Mucosa of gallbladder (tissue), 1 donor: ENCODE measurements at places on chromosomes 7 and 10. TPM values are rescaled to one million over a fixed set of nuclear protein-coding genes. Genes with fewer than 3 reads are reported as not detected.

SFTPA1 gene
- 7.0 TPM for total RNA-seq

DNA sequence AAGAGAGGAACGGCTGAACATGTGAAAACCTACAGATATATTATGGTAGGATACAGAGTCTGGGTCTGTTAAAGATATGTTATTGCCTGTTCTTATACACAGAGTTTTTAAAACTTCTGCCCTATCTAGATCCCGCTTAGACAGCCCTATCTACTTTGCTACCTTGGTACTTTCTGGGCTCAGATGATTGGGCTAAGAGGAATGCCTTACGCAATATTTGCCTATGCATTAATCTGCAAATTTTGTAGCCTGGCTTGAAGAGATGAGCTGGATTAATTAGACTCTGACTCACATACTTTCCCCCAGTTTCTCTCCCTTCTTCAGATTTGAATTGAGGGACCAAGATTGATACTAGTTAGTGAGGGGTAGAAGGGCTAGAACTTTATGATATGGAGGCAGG lies 33.6 kb upstream of the A1CF start:
- no peak for DNase-seq

GPAM gene
- 19.6 TPM for total RNA-seq

- peak; percentile 86 for DNase-seq
Observed at GRCh38 chr7:81684514-81685269, 85.2 kb downstream of the HGF start.

GRCh38 chr7:22723181-22723601 lies 3.8 kb upstream of the IL6 start:
- peak; percentile 56 for DNase-seq

HABP2 gene
- 296 TPM for total RNA-seq

DNA sequence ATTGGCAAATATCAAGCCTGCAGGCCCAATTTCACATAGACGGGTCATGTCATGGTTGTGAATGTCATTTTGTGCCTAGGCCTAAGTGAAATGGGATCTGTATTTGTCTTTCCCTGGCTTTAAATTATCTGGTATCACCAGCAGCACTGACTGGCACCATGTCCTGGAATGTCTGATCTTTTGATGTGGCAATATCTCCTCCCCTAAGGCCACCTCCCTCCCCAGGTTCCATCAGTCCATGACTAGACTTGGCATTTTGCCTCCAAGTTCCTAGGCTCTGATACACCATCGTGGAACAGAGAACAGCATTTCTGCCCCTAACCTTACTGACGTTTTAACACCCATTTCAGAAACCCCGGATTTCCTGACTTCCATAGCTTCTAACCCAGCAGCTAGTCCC lies 513.9 kb downstream of the GALNT17 start:
- no peak for DNase-seq

DNA sequence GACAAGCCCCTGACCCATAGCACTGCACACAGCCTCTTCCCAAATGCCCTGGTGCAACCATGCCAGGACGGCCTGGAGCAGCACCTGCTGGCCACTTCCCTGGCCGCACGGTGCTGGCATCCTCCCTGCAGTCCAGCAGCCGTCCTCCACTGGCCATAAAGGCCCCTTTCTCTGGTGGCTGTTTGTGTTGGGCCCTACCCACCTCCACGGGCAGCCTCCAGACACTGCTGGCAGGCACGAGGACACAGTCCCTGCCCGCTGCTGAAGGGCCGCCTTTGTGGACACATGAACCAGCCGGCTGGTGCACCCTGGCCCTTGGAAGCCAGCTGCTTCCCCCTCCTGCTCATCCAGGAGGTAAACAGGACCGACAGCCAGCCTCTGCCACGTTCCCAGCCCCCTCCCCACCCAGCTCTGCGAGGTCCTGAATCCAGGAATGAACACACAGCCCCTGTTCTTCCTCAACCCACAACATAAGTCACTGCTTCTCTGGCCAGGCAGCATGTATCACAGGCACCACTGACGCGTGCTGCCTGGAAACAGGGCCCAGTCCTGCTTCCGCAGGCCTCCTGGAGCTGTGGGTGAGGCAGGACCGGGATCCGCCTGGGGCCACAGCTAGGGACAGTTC lies 43.8 kb downstream of the SPOCK2 start:
- no peak for DNase-seq

NODAL gene
- total RNA-seq = 0.12 TPM

DNA sequence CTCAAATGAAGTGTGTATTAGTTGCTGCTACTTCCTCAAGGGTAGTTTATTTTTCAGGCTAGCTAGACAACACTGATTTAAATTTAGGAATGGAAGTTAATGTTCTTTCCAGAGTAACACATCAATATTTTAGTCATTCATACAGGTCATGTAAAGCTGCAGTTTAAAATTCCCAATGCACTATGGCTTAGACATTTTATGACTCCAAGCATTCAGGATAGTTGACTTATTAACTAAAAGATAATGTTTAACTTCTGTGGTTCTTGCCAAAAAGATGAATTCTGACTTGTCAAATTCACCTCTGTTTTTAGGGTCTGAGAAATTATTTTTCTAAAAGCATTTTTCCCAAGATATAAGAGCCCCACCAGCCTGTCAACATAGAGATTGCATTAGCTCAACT lies 131.9 kb downstream of the TFPI2 start:
- DNase-seq = no peak

GRCh38 chr7:42236266-42236975 lies 588 bp downstream of the GLI3 start:
- no peak for DNase-seq

- peak; percentile 58 for DNase-seq
Observed at GRCh38 chr10:124626759-124627380, 117.3 kb downstream of the FAM53B start.

LIPJ gene
- not detected for total RNA-seq

RHBDD2 gene
- total RNA-seq = 56.4 TPM

HMX2 gene
- total RNA-seq = 0.69 TPM

DNA sequence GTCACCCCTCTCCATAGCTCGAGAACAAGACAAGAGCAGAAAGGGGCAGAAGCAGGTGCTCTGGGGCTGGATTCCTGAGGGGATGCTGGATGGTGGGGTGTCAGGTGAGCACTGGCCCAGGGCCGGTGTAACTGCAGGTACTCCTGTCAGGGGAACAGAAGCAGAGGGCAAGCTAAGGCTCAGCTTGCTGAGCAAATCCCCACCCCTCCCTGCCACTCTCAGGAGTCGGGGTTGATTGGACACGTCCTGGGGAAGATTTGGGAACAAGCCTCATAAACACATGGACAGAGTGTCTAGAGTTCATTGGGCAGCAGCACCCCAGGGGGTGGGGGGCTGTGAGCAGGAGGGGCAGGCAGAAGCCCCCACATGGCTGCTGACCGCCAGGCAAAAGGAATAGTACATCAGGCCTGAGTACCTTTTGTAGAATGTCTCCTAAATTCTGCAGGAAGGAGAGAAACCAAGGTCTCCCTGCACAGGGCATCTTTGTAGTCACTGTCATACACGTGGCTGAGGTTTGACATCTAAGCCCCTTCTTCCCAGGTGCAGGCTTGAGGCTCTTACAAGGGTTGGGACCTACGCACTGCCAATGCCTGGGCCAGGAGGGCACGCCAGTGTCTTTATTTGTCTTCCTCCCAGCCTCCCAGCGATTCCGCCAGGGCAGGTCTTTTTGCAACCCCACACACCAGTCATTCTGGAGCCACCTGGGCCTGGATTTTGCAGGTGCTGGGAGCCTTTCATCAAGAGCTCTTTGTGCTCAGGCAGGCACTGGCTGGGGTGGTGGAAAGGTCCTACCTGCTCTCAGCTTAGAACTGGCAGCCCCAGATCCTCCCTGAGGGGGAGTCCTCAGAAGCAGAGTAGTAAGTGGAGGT lies 2.8 kb downstream of the CALML3 start:
- DNase-seq = no peak

DNA sequence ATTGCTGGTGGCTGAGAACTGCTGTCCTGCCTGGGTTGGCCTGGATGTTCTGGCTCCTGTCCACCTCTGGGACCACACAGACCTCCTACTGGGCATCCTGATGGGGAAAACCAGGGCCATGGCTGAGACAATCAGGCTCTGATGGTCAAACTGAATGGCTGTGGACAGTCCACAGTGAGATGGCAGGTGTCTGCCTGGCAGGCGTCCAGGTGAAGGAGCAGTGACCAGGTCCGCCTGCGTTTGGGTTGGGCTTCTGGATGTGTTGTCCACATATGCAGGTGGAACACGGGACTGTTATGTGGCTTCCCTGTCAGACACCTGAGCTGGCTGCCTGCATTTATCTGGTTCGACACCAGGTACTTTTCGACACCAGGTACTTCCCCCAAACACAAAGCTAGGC lies 241.7 kb downstream of the BUB3 start:
- no peak for DNase-seq

C7orf57 gene
- total RNA-seq = not detected

GRCh38 chr10:132363921-132364593 lies 32.1 kb downstream of the LRRC27 start:
- no peak for DNase-seq

GRCh38 chr7:85774986-85775385 lies 588.1 kb upstream of the SEMA3D start:
- no peak for DNase-seq
